ENCODE measurements at places on chromosomes 4 and X.

- DNase-seq = no peak
These were observed 201.7 kb upstream of the AFF2 start for GRCh38 chrX:148298737-148299136.

DNA sequence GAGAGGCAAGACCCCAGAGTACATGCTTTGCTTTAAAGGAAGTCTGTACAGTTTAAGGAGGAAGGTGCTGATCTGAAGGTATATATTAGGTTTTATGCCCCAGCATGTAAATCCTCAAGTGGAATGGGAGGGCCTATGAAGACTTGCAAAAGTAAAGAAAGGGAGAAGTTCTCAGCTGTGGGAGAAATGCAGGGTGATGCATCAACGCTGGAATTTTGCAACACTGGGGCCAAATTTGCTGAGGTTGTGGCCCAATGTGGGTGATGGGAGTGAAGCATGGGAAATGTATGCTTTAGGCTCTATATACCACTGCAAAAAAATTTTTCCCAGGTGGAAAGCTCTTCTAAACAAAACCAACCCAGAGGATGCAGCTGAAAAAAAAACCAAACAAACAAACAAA is 33.8 kb upstream of the GPR174 start:
- no peak for DNase-seq

GRCh38 chr4:52670121-52670520 is 11.0 kb upstream of the USP46 start:
- DNase-seq = no peak

DNA sequence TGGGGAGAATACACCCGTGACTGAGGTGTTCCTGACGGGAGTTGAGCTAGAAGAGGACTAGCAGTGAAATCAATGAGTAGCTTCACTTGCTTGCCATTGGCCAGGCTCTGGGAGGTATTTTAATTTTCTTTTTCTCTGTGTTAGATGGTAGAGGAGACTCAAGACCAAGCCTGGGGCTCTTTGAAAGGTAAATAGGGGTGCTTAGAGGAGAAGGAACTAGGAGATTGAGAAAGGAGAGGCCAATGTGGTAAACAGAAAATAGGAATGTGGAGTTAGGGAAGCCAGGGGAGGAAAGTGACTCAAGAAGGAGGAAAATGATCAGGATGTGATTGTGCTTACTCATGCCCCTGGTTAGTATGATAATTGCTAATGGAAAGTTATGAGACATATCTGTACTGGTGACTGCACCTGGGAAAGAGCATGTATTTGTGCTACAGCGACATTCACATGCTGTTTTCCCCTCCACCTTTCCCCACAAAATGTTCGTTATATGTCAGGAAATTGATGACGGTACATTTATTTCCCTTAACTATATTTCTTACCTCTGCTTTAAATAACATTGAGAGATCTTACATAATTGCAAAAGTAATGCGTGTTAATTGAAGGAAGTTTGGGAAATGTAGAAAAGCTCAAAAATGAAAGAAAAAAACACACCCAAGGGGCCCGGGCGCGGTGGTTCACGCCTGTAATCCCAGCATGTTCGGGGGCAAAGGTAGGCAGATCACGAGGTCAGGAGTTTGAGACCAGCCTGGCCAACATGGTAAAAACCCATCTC is 16.9 kb upstream of the LRBA start:
- no peak for DNase-seq

- no peak for DNase-seq
These were observed 32.4 kb downstream of the UBE2D3 start for GRCh38 chr4:102794999-102795398.

- no peak for DNase-seq
These were observed 9.3 kb downstream of the PJA1 start for GRCh38 chrX:69155786-69156520.

DNA sequence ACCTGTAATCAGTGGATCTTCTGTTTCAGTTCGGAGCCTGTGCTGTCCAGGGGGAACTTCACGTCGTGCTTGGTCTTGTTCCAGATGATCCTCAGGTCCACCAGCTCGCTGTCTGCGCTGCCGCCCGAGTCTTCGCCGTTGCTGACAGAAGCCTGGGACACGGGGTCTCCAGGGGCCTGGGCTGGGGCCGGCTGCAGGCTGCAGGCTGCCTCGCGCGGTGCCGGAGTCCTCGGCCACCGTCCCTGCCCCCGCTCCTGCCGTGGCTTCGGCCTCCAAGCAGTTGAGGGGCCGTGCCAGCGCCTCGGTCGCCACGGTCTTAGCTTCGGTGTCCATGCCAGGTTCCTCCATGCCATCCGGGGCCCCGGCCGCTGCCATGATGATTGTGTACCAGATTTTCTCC is 37.3 kb upstream of the CCNI start:
- no peak for DNase-seq

- no peak for DNase-seq
These were observed 5.5 kb downstream of the INPP4B start for GRCh38 chr4:142840516-142841123.

DNA sequence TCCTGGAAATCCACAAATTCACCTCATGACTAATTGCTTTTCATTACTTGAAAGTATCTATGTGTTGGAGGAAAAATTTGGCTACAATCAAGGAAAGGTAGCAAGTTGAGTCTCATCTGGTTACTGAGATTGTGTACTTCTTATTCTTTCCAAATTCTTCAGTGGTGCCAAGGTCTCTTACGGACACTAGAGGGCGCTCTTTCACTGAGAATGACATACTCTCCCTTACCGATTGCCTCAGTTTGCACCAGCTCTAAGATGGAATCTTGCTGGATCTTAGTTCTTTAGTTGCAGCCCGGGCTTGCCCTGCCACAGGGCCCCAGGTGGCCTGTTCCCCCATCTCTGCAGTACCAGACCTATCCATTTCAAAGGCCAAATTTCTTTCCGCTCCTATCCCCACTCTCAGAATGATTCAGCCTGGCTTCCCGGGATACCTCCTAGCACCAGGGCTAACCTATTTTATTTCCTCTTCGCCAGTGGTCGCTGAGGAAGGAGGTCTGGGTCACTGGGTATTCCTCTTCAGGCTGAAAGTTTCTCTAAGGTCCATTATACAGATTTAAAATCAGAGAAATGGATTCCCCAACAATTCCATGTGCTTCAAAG is 24.6 kb upstream of the GPR50 start:
- peak; percentile 3 for DNase-seq

DNA sequence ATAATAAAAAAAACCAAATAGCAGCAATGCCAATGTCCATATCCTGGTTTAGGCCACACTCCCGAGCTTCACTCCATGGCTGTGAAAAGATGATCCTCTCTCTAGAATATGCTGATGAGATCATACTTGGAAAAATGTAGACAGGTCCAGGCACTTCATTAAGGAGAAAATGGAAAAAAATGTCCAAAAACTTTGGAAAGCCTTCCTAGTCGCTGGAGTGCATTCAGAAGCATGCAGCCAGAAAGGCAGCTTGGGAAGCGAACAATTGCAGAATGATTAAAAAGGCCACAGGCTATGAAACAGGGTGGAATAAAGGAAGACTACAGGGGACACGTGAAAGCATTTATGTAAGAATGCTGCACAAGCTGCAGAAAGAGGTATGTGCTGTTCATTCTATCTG is 165.6 kb upstream of the HCCS start:
- no peak for DNase-seq

- no peak for DNase-seq
These were observed 815.5 kb downstream of the FAT4 start for GRCh38 chr4:126130215-126130614.

DNA sequence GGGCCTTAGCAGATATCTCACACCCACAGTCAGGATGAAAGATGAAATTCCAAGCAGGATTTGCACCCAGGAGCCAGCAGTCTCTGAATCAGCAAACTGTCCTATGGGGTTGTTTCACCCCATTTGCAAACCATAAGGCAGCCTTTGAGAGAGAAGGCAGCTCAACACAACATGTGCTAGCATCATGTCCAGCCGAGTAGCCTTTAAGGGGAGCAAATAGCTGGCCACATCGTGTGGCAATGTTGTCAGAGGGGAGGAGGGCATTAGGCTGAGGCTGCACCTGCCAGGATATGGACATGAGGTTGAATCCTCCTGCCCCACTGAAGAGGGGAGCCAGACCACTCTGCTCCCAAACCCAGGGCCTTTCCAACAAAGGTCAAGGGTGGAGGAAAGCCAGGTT is 20.6 kb upstream of the PJA1 start:
- DNase-seq = no peak

DNA sequence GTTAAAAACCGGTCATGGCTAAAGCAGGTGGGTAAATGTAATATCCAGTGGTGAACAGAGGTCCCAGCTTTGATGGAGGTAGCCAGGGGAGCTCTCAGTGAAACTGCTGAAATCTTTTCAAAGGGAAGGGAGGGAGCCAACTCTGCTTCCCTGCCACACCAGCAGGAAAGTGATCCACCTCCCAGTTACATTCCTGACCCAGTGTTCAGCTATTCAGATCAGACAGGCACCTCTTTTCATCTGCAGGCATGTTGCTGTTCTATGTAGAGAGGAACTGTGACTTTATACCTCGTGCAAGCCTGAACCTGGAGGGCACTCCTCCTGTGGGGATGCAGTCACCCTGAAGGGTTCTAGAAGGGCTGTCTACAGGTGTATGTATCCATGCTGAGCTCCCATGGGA is 37.6 kb downstream of the DCLK2 start:
- DNase-seq = no peak

GRCh38 chr4:146833530-146833929 is 112.1 kb downstream of the TTC29 start:
- DNase-seq = no peak

- DNase-seq = no peak
These were observed 111.2 kb upstream of the ZNF827 start for GRCh38 chr4:146049802-146050201.

DNA sequence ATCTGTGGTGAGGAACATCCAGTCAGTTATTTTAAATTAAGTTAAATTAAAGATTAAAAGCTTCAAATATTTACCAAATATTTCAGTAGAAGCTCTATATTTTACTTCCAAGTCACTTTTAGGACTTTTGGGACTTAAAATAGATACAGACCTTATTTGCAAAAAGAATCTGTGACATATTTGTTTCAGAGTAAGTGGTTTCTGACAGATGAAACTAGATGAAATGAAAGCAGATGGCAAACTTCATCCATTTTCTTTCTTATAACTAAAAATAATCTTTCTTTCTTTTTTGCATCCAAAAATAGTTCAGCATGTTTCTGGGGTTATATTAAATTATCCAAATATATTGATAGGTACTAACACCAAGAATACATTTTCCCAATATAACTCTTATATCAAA is 6.6 kb upstream of the UTP3 start:
- DNase-seq = no peak

DNA sequence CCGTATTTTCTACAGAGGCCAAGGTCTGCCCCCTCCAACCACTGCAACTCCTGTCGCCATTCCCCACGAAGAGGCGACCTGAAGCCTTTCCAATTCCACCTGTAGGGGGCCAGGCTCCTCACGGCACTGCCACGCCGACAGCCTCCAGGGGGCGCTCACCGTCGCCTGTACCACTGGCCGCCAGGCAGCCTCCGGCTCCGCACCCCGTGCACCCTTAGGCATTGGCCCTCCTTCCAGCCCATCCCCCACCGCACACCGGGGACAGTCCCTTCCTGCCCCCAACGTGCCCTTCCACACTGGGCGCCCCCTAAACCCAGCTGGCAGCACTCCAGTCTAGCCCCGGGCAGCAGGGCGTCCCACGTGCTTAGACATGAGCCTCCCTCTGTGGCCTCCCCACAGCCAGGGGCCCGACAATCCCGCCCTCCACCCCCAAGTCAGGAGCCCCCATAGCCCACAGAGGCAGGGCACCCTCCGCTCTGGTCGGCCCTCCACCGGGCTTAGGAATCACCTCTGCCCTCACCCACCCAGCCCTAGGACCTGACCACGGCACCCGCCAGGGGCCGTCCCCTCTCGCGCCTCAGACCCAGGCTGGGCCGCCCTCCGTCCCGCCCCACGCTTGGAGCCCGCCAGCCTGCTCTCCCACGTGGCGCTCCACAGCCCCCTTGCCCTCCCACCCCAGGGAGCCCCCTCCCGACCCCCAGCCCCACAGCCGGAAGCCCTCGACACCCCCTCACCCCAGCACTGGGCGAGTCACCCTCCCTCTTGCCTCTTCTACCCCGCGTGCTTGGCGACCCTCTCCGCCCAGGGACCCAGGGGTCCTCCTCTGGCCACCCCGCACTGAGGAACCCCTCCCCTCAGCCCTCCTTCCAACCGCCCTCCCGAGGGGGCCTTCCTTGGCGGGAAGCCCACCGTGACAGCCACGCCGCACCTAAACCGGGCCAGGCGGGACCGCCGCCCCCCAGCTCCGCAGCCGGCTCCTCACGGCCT is 711 bp downstream of the PNMA6E start:
- DNase-seq = no peak

DNA sequence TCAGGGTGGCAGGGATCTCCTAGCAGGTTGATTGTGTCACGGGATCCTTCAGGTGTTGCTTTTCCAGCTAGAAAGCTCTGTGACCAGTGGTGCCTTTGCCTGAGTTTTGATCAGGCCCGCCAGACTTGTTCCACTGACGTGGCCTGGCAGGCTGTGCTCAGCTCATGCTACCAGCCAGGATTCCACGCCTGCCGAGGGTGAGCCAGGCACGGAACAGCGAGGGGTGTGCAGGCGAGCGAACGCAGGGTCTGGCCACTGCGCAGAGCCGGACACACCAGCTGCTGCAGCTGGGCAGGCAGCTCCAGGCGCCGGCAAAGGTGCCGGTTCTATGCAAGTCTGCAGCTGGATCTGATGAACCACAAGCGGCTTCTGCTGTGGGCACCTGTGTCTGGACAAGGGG is 17.1 kb upstream of the SAT1 start:
- DNase-seq = no peak

- DNase-seq = no peak
These were observed 160.3 kb downstream of the OR13H1 start for GRCh38 chrX:131704136-131704695.

DNA sequence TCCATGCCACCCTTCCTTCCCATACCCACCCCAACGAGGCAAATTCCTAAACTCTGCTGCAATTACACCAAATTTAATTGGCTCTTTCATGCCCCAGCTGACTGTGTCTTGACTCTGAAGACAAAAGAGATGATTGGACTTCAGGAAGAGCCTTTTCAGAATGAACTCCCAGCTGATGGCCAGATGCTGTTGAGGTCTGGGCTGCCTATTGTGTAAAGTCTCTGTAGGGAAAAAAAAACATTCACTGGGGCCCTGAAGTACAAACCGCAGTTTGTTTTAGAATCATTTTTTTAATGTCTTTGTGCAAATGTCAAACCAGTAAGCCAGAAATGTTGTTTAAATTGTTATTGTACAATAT is 174.8 kb downstream of the HHIP start:
- DNase-seq = no peak

- DNase-seq = no peak
These were observed 3.9 kb upstream of the CDK16 start for GRCh38 chrX:47214435-47215077.

- DNase-seq = no peak
These were observed 75.6 kb upstream of the GRXCR1 start for GRCh38 chr4:42816880-42817400.

- DNase-seq = no peak
These were observed 888.0 kb downstream of the PCDH18 start for GRCh38 chr4:136644279-136644678.

GRCh38 chrX:15492469-15492868 is 664 bp downstream of the PIR start:
- DNase-seq = no peak

- DNase-seq = no peak
These were observed 64.9 kb upstream of the DYNLT3 start for GRCh38 chrX:37912304-37912703.

GRCh38 chr4:130210864-130211263 is 1114.9 kb downstream of the C4orf33 start:
- no peak for DNase-seq

GRCh38 chr4:150280081-150280895 is 202.0 kb downstream of the DCLK2 start:
- no peak for DNase-seq
